Common myeloid progenitor, CD34-positive (primary cell): ENCODE measurements at places on chromosomes 11 and 22.

- H3K27ac ChIP-seq: no peak overlapping the region
- no peak overlapping the region for H3K4me3 ChIP-seq
- no peaks in the 10 kb centered on the region for H3K36me3 ChIP-seq
These were observed 10.4 kb downstream of the SMCO4 start for GRCh38 chr11:93532806-93533205.

- H3K27me3 ChIP-seq: no peaks in the 10 kb centered on the region
- no peak for DNase-seq
- no peaks in the 10 kb centered on the region for H3K4me1 ChIP-seq
- H3K36me3 ChIP-seq: no peaks in the 10 kb centered on the region
These were observed 25.9 kb upstream of the CCDC34 start for GRCh38 chr11:27388869-27389268.

- H3K36me3 ChIP-seq: no peaks in the 10 kb centered on the region
- H3K4me1 ChIP-seq: no peaks in the 10 kb centered on the region
- no peak overlapping the region for H3K4me3 ChIP-seq
- no peak for DNase-seq
- no peaks in the 10 kb centered on the region for H3K27me3 ChIP-seq
These were observed 71.5 kb downstream of the CYTH4 start for GRCh38 chr22:37353839-37354238.

DNA sequence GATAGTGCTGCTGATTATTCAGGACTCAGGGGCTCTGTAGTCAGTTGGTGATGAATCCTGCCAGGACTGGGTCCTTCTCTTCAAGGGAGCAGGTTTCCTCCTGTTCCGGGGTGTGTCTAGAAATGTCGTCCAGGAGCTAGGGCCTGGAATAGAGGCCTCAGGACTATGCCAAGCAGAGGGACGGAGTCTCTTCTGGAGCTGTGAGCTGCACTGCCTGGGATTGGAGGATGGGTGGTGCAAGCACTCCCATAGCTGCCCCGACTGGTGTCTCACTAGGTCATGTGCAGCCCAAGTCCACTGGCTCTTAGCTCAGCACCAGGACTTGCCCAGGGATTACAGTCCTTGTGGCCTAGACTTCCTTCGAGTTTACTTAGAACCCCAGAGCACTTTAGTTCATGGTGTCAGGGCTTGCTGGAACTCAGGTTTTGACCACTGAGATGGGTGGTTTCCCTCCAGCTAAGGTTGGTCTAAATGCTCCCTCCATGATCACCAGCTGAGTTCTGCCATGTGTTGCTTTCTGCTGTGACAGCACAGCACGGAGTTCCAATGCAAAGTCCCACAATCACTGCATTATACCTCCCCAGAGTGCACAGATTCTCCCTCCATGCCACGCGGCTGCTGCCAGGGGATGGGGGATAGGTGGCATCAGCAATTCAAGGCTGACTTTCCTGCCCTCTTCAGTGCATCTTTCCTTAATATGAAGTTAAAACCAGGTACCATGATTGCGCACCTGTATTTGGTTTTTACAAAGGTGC is 42.6 kb upstream of the SHANK2 start:
- no peak for DNase-seq
- H3K27ac ChIP-seq: no peak overlapping the region
- H3K27me3 ChIP-seq: no peaks in the 10 kb centered on the region

DNA sequence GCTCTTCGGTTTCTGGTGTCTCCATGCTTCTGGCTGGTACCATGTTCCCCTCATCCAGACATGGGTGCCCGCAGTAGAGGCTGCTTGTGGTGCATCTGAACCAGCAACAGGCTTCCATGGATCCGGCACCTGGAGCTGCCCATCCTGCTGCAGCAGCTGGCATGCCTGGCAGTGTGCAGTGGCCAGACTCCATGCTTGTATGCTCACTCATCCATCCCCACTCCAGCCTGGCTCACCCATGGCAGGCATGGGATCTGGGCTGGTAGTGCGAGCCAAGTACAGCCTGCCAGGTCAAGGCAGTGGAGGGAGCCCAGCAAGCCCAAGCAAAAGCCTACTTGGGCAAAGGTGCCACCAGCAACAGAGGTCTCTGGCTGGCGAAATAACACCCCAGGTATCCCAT is 6.2 kb upstream of the OR5W2 start:
- no peaks in the 10 kb centered on the region for H3K27me3 ChIP-seq
- H3K36me3 ChIP-seq: no peaks in the 10 kb centered on the region
- H3K4me3 ChIP-seq: no peak overlapping the region
- no peaks in the 10 kb centered on the region for H3K4me1 ChIP-seq
- no peak for DNase-seq
- no peak overlapping the region for H3K27ac ChIP-seq

- no peak for DNase-seq
- H3K4me1 ChIP-seq: peaks cover 1% of the 10 kb centered on the region
- no peak overlapping the region for H3K27ac ChIP-seq
- H3K36me3 ChIP-seq: no peaks in the 10 kb centered on the region
These were observed 20.7 kb upstream of the P2RY2 start for GRCh38 chr11:73197348-73197747.

GRCh38 chr11:68358416-68358815 is 46.0 kb downstream of the LRP5 start:
- H3K27ac ChIP-seq: no peak overlapping the region
- H3K27me3 ChIP-seq: no peaks in the 10 kb centered on the region
- no peak for DNase-seq

DNA sequence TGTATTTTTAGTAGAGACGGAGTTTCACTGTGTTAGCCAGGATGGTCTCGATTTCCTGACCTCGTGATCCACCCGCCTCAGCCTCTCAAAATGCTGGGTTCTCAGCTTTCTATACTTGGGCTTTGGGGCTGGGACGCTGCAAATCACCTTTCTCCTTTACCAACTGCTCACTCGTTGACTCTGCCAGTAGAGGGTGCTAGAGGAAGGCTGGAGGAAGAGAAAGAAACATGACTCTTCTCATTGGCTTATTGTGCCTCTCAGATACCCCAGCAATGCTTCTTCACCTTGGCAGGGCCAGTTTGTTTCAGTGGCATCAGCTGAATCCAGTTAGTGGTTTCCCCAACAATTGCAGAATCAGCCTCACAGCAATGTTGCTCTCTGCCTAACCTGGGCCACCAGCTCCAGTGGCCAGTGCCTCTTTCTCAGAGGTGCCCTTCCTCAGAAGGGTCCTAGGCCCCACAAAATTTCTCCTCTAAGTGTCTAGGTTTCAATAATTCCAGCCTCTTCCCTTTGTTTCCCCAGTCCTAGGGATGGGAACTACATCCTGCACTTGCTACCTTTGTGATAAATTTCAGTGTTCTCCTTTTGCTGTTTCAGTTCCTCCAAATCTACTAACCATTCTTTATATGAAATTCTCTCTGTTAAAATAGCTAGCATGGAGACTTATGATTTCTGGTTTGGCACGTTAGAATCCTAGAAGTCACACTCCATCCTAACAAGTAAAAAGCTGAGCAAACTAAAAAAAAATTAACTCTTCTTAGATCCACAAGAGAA is 71.5 kb upstream of the VSTM5 start:
- no peaks in the 10 kb centered on the region for H3K4me1 ChIP-seq
- H3K27me3 ChIP-seq: no peaks in the 10 kb centered on the region
- H3K36me3 ChIP-seq: no peaks in the 10 kb centered on the region
- H3K27ac ChIP-seq: no peak overlapping the region
- DNase-seq: peak; percentile 66

DNA sequence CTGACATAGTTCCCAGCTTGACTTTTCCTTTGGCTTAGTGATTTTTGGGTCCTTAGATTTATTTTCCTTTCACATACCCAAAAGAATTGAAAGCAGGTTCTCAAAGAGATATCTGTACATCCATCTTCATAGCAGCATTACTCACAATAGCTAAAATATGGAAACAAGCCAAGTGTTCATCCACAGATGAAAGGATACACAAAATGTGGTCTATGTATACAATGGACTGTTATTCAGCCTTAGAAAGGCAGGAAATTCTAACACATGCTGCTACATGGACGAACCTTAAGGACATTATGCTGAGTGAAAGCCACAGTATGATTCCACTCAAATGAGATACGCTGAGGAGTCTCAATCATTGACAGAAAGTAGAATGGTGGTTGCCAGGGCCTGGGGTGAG is 171.8 kb downstream of the IGLL1 start:
- H3K4me1 ChIP-seq: no peaks in the 10 kb centered on the region
- no peak overlapping the region for H3K27ac ChIP-seq
- H3K36me3 ChIP-seq: no peaks in the 10 kb centered on the region
- no peak for DNase-seq
- H3K4me3 ChIP-seq: no peak overlapping the region

GRCh38 chr11:133409799-133410198 is 122.5 kb downstream of the OPCML start:
- no peaks in the 10 kb centered on the region for H3K4me1 ChIP-seq
- H3K4me3 ChIP-seq: no peak overlapping the region
- H3K36me3 ChIP-seq: no peaks in the 10 kb centered on the region
- H3K27ac ChIP-seq: no peak overlapping the region
